ENCODE measurements at places on chromosomes 13 and 19.

DNA sequence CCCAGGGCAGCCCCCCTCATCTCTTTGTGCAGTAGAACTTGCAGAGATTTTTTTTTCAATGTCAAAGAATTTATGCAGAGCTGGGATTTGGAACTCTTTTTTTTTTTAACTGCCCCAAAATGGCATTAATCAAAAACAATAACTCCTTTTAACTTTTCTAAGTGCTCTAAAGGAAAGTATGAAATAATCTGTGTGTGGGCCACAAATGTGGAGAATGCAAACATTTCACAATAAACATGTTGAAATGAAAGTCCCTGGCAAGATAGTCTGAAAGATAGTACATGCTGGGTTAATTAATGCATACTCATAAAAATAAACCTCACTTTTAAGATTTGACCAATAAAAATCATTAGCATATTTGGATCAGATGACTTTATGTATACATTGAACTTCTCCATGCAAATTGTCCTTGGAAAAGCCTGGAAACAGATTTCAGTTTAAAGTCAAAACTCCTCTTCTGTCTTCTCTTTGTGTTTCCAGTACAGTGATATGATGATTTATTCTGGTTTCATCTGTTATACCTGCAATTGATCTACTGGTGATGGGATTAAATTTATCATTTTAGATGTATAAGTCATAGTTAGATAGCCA is 30.5 kb upstream of the ZNF536 start:
- no peak for DNase-seq

DNA sequence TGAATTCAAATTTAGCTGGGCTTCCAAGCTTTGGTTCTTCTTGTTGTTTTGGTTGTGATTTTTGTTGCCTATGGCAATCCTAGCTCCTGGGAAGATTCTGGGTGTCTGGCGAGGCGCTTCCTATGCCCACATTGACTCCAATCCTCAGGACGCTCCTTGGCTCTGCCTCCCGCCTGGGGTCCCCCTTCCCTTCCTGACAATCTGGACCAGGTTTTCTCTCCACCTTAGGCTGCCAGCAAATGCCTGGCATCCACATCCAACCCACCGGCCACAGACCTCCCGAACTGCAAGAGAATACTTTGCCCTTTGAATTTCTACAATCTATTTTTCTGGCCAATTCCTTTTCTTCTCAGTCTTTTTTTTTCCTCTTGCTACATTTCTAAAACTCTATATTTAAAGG is 186.9 kb upstream of the UBL3 start:
- DNase-seq, result no peak

DNA sequence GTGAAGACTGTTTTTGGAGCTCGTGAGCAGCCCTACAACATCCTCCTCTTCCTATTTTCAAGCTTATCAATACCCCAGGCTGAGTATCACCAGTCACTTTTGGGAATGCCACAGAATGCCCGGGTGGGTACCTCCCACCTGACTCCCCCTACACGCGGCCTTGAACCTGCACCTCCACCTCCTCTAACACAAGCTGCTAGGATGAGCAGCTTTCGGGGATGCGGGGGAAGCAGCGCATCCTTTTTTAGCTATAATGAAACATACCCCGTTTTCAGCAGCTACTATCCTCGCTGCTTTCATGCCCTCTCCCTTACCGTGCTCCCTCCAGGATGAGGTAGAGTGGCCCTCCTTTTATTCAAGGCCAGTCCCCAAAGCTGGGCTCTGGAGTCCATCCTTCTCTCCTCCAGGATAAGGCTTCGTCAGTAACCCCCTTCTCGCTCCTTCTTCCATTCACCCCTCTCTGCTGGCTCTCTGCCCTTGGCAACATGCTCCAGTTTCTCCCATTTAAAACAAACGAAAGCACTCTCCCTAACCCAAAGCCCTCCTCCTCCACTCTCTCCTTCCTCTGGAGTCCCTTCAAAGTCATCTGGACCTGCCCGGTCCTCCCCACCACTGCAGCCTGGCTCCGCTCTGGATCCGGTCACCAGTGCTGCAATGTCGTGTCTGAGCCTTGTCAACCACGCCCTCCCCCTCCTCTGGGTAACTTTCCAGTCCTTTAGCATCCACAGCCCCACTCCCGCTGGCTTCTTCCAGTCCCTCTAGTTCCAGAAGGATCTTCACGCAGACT is 55.3 kb downstream of the STK24 start:
- DNase-seq, result no peak

DNA sequence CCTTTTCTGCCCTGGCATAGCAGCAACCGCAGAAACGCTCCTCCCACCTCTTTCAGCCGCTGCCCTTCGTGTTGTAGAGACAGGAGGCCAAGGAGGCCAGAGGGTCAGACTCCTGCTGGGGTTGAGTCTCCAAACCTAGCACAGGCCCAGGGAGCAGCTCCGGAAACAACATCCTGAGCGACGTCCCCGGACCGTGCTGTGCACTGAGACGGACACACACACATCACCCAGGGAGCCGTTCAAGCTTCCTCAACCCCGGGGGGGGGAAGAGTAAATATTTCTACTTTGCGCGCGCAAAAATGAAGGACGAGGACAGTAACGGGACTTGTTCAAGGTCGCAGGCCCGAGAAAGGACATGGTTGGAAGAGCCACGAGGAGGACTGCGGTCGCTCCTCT is 657 bp downstream of the ZNF550 start:
- DNase-seq, result no peak

DNA sequence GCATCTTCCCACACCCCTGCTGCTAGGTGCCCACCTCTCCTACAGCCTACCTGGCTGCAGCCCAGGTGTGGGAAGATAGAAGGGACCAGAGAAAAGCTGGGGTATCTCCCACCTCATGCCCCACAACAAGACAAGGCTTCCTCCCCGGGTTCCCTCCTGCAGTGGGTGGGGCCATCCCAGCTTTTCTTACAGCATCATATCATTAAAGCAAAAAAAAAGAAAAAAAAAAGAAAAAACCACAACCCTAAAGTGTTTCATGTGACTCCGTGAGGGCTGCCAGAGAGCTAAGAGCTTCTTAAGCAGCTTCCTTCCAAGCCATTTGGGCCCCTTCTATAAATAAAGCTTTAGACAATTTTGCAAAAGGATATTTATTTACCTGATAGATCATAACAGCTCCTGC is 455.4 kb upstream of the TSHZ3 start:
- DNase-seq, result no peak

GRCh38 chr19:11539495-11540365 is 1.1 kb downstream of the CNN1 start:
- DNase-seq, result no peak

- no peak for DNase-seq
Measured at GRCh38 chr13:58884353-58885209, 1253.0 kb downstream of the PCDH17 start.

DNA sequence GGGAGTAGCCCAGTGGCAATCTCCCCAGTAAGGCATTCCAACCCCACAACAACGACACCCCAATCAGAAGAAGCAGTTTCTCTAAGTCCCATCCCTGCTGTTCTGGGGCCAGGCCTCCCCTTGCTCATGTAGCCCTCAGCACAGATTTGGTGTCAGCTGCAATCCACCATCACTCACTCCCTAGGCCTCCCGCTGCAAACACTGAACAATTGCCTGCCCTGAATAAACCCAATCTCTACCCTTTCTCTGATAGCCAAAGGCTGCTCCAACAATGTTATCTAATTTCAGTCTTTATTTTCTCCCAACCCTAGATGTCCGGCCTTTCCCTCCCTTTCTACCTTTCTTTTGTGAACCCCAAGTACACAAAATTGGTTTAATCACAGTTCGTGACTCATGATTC is 5.6 kb upstream of the SOX21 start:
- DNase-seq, result no peak

- DNase-seq, result no peak
Measured at GRCh38 chr19:17926044-17926443, 6.8 kb upstream of the CCDC124 start.

DNA sequence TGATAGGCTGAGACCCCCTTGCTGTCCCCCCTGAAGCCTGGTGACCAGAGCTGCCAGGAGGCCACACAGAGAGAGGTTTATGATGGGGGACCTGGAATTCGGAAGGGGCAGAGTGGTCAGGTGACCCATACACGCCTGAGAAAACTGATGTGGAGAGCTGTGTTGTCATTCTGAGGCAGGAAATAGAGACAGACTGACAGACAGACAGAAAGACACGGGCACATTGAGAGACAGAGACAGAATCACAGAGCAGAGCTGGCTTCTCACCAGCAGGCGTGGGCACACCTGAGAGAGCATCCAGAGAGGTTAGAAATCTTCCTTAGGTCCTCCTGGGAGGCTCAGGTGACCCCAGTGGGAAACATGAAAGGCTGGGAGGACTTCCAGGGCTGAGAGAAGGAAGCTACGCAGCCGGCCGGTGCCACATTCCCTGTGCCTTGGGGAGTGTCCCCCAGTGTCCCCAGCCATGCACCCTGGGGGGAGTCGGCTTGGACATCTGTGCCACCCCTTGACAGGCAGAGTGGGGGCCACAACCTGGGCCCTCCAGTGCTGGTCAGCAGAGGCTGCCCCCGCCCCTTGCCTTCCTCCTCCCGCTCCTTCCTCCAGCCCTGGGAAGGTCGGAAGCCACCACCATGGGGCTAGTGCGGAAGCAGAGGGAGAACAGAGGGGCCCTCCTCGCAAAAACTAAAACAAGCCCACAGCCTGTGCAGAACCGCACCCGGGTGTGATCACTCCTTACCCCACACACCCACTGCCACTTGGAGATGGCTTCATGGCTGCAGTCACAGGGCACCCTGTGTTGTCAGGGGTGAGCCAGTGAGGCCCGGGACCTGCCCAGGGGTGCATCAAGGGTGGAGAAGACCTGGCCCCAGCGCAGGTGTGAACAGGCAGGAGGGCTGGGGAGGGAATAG is 2.2 kb downstream of the FFAR1 start:
- no peak for DNase-seq

GRCh38 chr13:48875047-48875446 is 100.7 kb upstream of the FNDC3A start:
- no peak for DNase-seq

GRCh38 chr19:43811837-43812236 is 9.6 kb upstream of the LYPD5 start:
- DNase-seq, result no peak

DNA sequence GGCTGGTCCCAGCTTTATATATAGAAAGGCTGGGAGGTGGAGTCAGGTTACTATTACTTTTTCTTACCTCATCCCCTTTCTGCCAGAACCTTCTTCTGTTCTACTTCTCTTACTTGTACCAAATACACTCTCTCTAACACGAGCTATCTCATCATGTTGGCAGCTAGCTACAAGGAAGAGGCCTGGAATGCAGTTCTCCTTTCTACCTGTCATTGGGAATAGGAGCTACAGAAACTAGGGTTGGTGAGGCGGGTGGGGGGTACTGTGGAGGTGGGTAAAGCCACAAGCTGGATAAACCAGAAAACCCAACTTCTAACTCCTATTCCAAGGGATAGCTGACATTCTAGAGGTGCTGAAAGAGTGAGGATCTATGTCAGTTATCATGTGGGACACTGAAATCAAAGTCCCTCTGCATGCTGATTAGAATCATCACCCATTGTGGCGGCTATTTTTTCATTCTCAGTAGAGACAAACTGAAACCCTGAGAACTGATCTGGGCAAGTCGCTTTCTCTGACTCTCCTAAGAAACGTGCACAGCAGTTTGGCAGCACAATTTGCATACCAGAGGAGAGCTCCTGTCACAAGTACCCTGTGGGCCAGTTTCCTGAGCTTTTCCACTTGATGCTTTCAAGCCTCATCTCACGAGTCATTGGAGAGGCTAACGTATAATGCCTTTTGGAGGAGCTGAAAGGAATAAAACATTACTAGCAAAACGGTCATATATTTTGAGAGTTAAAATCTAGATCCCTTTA is 358.1 kb downstream of the ENOX1 start:
- no peak for DNase-seq

DNA sequence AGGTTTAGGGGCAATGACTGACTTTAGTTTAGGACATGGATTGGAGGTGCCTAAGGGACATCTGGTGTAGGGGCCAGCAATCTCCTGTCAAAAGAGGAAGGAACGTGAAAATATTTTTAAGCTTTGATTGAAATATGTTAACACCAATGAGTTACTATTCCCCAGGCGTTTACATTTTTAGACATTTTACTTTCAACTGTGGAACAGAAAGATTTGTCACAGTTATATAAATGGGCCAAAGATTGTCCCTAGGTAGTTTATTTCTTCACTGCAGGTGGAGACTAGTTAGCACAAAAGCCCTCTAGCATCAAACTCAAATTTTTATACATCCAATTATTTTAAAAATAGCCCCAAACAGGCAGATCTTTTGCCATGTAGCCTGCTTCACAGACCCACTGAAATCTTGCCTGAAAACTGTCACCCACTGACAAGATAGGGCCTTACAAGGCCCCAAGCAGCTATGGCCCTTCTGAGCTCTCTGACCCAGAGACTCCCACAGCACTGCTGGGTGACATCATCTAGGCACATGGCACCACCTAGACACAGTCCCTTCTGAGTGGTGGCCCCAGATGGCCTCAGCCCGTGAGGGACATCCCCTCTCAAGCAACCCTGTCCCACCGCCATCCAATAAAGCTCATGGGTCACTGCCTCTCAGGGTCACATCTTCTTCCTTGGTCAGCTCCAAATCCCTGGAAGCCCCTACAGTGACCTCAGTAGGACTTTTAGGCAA is 64.8 kb upstream of the DOCK9 start:
- no peak for DNase-seq

GRCh38 chr19:30943101-30943843 is 406.0 kb downstream of the TSHZ3 start:
- no peak for DNase-seq

- DNase-seq, result no peak
Measured at GRCh38 chr19:2224754-2225349, 11.3 kb downstream of the PLEKHJ1 start.

- no peak for DNase-seq
Measured at GRCh38 chr13:50375792-50376191, 360.5 kb downstream of the KCNRG start.

- DNase-seq, result no peak
Measured at GRCh38 chr13:52925775-52926285, 77.4 kb upstream of the PCDH8 start.

DNA sequence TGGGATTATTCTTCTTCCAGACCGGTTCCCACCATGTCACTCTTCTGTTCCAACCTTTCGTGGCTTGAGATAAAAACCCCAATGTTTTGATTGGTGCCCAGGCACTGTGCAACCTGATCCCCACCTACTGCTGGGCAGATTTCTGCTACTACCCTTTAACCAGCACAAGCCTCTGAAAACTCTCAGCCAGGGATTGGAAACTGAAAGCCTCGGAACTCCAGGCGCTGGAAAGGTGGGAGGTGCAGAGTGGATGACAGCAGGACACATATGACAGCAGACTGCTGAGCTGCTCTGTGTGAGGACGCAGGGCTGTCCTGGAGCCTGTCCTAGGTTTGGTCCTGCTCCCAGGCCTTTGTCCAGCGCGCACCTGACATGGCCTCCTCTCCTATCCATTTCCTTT is 68.5 kb upstream of the GTF3A start:
- no peak for DNase-seq

- DNase-seq, result no peak
Measured at GRCh38 chr19:45110851-45111266, 17.9 kb downstream of the PPP1R37 start.
